NCI-H524 (cell line): ENCODE measurements at places on chromosomes 12 and 14.
A peak's percentile ranks its signal among the peaks of the same experiment; 100 is the strongest.

GRCh38 chr12:88108021-88108420 is 33.9 kb downstream of the CEP290 start:
- no peak for DNase-seq

GRCh38 chr14:34931206-34931605 is 51.6 kb upstream of the SRP54 start:
- no peak for DNase-seq

DNA sequence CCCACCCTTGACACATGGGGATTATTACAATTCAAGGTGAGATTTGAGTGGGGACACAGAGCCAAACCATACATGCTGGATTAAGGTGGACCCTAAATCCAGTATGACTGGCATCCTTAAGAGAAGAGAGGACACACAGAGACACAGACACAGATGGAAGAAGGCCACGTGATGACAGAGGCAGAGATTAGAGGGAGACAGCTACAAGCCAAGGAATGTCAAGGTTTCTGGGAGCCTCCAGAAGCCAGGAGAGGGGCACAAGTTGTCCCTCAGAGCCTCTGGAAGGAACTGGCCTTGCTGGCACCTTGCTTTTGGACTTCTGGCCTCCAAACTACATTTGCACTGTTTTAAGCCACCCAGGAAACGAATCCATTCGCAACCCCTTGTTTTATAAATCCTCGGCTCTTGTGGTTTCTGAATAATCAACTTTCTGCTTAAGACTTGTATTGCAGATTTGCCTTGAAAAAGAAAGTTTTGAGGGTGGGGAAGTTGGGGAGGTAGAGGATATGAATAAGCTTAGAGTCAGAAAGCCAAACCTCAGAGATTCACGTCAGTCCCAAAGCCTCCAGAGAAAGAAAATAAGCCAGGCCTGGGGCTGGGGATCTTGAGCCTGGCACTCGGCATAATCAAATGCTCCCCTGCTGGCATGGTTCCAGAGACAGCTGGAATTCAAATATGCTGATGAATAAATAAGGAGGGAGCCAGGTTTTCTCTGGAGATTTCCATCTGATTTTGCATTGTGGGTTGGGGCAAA is 224.2 kb upstream of the PWP1 start:
- peak; percentile 13 for DNase-seq

GRCh38 chr14:75094896-75095295 is 25.5 kb downstream of the ZC2HC1C start:
- no peak for DNase-seq

DNA sequence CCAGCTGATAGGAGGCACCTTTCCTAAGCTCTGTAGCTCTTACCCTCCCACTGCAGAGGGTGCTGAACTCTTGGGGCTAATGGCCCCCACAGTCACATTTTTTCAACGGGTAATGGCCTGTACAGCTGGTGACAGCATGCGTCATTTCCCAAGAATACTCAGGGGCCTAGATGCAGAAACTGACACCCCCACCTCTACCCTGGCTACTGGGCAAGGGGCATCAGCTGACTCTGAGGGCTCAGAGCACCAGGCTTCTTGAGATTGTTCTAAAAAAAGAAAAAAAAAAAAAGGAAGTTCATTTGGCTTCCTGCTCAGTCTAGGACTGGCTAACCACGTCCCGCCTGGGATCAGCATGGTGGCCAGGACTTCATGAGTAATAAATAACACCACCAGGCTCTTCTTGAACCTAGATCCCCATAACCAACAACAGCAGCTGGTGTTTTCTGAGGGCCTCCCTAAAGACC is 35.2 kb downstream of the ZFP36L1 start:
- DNase-seq: no peak

DNA sequence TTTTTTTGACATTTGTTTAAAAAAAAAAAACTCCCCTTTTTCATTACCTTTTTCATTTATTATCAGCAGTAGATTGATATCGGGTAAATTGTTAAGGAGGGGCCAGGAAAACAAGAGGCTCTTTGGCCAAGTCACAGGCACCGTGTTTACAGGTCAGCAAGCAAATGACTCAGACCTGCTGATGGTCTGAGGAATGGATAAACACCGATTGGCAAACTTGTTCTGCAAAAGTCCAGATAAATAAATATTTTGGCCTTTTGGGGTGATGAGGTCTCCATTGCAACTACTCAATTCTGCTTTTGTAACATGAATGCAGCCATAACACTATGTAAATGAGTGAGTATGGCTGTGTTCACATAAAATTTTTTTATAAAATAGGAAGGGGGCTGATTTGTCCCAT is 94.0 kb downstream of the RPS29 start:
- no peak for DNase-seq

GRCh38 chr12:52798671-52799504 is 3.0 kb upstream of the KRT3 start:
- DNase-seq: no peak

DNA sequence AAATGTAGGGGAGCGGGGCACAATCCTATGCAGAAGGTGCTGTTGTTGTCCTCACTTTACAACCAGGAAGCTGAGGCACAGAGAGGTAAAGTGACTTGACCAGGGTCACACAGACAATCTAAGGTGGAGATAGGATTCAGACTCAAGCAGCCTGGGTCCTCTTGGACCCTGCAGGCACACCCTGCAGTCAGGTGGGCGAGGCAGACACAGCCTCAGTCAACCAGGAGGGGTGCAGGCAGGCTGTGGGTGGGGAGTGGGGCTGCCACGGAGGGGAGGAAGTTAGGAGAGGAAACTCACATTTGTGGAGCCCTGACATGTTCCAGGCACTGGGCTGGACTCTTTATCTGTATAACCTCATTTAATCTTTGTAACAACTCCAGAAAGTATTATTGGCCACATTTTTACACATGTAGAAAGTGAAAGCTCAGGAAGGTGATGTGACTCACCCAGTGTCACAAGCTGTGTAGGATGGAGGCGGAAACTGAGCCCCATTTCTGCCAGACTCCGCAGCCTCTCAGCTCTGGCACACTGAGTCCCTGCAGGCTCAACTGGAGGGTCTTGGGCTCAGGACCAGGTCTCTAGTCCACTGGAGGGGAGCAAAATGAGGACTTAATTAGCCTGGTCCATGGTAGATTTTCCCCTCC is 24.9 kb upstream of the CHGA start:
- DNase-seq: no peak

DNA sequence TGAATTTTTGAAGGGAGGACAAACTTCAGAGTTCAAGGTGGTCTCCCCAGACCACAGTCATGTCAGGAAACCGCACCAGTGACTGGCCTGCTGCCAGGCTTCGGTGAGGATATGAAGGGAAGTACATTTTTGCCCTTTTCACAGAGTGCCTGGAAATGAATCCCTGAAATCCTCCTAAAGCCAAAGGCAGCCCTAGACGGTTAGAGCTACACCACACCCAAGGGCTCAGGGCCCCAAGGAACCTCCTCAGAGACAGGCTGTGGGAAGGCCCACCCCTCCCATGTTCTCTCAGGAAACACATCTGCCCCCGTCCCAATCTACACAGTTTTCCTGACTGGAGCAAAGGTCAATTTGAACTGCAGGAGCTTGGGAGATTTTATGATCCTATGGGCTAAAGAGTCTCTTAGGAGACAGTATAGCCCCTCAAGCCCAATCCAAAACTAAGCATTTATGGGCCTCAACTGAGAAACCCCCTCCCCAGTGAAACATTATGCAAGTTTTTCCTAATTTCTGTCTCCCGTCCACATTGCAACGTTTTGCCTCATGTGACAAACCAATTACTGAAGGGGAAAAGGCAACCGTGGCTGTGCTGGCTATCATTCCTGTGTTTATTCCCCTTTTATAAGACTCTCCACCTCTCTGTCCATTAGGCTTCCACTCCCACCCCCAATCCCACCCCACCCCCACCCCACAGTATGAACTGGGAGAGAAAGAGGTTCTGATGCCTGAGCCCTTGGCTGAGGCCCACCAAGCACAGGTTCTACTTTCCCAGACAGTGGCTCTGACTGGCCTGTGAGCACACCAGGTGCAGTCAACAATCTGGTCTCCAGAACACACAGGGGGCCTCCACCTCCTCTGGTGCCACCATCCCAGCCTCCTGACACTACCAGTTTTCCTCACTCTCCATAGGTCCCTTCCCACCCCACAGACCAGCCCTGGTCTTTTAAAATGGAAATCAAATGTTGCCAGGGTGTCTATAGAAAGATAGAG is 9.6 kb upstream of the RNASE1 start:
- no peak for DNase-seq

- no peak for DNase-seq
Measured at GRCh38 chr12:29157486-29157946, 8.4 kb downstream of the FAR2 start.

DNA sequence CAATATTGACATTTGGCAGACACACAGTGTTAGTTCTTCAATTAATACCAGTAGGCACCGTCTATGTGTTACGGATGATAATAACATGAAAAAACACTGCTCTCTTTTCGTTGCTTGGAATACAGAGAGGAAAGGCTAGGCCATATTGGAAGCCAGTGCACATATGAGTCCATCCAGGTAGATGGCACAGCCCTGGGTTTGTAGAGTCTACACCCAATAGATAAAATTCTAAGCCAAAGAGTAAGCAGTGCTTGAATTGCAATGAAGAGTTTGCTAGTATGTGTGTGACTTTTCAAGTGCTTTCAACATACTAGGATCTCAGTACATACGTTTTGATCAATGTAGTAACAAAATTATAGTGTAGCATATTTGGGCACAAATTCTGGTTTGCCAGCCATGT is 243.3 kb upstream of the AVPR1A start:
- no peak for DNase-seq

GRCh38 chr12:132239796-132240668 is 89.4 kb downstream of the GALNT9 start:
- DNase-seq: no peak

DNA sequence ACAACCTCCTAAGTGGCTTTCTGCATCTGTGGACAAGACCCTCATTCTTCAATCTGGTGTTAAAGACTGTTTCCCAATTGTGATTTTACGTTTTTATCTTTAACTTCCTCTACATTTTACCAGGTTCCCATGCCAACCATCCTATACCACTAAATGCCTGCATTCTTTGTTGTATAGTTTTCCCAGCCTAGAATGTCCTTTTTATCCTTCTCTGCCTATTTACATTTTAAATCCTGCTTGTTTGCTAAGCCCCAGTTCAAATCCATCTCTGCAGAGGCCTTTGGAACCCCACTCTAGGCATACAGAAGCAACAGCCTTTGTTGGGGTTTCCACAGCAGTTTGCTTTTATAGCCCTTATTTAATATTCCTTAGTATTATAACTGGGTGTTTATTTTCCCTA is 325.1 kb upstream of the DDHD1 start:
- no peak for DNase-seq

- no peak for DNase-seq
Measured at GRCh38 chr12:84508851-84509260, 403.7 kb downstream of the SLC6A15 start.

DNA sequence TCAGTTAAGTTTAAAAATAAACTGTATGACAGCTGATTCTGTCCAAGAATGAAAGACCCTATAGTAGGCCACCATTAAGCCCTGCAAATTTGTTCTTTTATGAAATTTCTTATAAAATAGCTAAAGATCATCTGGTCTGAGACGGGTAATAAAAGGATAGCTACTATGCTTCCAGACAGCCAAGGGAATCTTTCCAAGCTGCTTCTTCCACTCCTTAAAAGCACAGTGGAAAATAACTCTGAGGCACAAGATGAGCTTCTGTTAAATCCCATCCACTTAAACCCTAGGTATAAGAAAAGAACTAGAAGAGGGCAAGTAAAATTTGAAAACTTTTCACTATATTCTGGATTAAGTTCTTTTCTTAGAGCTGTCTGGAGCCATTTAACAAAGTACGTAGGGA is 194.3 kb downstream of the CAPZA3 start:
- no peak for DNase-seq

DNA sequence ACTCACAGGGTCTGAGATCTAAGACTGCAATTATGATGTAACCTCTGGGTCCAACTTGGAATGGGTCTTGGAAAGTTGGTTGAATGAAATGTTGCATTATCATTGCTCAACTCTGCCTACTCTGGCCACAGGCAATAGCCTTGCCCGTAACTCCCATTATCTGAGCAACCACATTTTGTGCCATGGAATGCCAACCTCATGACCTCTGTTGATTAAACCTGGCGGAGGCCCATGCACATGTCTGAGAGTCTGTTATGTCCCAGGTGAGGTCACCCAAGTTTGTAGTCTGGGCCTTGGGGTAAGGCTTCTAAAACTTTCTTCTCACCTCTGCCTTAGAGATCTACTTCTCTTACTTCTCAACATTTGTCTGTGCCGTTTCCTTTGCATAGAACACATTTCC is 140.9 kb downstream of the TBX5 start:
- no peak for DNase-seq

GRCh38 chr12:53096089-53096741 is 1.3 kb upstream of the IGFBP6 start:
- no peak for DNase-seq

- no peak for DNase-seq
Measured at GRCh38 chr12:43861840-43862150, 25.9 kb downstream of the TMEM117 start.

GRCh38 chr12:123720141-123720814 is 8.1 kb downstream of the ATP6V0A2 start:
- DNase-seq: no peak

- peak; percentile 92 for DNase-seq
Measured at GRCh38 chr14:104977681-104978653, at the start of gene AHNAK2. TSS of gene AHNAK2 (minus strand) at chr14:104978374. CDS start at chr14:104978237, 137 bp downstream.

- no peak for DNase-seq
Measured at GRCh38 chr14:50366115-50366514, 30.6 kb downstream of the CDKL1 start.

GRCh38 chr12:99983456-99984258 is 1.1 kb downstream of the ANKS1B start:
- DNase-seq: no peak

DNA sequence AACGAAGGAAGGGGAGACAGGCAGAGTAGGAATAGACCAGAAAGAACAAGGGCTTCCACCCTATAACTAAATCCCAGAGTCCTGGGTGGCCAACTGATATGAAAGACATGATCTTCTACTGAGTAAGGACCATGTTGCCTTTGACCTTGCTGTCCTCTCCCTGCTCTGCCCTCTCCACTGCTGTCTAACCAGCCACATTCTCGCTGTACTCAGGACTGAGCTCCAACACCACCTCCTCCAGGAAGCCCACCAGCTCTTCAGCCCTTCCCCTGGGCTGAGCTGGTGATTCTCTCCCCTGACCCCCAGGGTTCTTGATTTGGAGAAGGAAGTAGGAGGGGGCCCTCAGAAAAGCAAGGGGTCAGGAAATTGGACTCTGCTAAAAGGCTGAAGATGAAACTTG is 159.2 kb downstream of the DICER1 start:
- no peak for DNase-seq

DNA sequence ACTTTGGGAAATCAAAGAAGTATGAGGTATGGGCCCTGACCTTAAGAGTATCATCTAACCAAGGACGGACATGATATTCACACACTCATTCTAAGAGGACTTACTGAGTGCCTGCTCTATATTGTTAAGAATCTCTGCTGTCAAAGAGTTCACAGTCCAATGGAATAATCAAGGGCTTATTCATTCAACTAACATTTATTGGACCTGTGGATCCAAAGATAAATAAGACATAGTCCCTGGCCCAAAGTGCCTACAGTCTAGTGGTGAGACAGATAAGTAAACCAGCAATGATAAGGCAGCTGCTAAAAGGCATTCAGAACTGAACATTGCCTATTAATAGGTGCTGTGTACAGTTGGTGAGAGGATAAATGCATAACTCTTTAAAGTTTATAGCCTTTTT is 11.0 kb downstream of the WDR20 start:
- no peak for DNase-seq
